IMR-90 (cell line): ENCODE measurements at places on chromosomes 3 and 15.

DNA sequence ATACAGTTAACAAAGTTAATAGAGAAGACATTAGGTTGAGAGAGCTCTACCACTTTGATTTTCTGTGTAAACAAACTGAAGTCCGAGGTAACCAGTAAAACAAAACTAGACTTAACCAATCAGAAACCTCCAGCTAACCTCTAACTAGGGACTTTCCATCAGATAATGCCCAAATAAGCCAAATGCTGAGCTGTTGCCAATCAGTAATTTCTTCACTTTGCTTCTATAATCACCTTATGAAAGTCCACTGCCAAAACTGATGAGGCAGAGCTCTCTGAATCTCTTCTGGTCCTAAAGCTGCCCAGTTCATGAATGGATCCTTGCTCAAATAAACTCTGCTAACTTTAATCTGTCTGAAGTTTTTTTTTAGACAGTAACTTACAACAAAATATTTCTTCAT, 448.0 kb upstream of the NECTIN3 start:
- no peaks in the 10 kb centered on the region for H3K36me3 ChIP-seq
- DNase-seq, result no peak
- H3K4me3 ChIP-seq, result no peak overlapping the region
- H3K27me3 ChIP-seq, result no peaks in the 10 kb centered on the region

DNA sequence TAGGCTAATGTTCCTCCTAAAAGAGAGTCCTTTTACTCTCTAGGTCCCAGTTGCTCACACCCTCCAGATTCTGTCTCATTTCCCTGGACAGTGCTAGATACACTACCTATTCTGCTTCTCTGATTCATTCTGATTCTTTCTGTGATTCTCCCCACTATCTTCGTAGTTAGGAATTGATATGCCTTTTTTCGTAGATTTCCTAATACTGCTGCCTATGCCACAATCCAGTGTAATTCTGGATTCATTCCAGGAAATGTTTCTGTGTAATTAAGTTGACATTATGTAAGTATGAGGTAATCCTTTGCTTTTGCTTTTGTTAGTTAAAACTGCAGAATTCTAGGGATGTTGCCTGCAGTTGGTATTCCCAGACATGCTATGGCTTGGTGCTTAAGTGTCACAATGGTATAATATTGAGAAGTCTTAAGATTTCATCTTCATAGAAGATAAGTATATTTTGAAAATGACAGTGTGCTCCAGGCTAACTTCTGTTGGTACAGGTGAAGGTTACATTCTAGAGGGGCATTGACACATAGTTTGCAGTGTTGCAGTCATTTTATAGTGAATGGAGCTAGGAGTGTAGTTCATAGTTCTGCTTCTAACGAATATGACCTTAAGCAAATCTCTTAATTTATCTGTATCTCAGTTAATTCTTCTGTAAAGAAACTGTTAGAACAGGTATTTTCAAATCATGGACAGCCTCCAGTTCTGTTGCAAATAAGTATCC, 54.3 kb downstream of the RIOX2 start:
- peaks cover 5% of the 10 kb centered on the region; the same call in 1 of the 2 replicates for H3K36me3 ChIP-seq
- H3K4me1 ChIP-seq, result no peaks in the 10 kb centered on the region
- H3K27me3 ChIP-seq, result no peaks in the 10 kb centered on the region
- no peak overlapping the region for H3K4me3 ChIP-seq
- H3K27ac ChIP-seq, result no peak overlapping the region
- peak; percentile 69 for DNase-seq

DNA sequence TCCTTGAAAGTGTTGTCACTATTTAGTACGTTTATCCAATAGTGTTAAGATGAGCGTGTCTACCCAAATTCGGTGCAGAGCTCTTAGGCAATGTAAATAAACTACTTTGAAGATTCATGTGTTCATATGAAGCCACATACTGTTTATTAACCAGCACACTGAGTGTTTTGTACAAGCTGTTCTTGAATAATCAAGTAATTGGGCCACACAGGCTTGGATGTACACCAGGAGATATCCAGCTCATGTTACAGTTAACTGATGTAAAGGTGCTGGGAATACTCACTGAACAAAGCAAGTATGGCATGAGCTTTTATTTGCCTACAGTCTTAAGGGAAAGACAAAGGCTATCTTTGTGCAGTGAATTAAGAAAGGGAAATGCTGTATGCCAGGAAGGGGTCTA, 632 bp upstream of the DHX36 start:
- no peak for DNase-seq
- no peaks in the 10 kb centered on the region for H3K36me3 ChIP-seq
- no peaks in the 10 kb centered on the region for H3K4me1 ChIP-seq
- H3K27me3 ChIP-seq, result no peaks in the 10 kb centered on the region
- H3K4me3 ChIP-seq, result no peak overlapping the region

- H3K27ac ChIP-seq, result no peak overlapping the region
- peaks cover 17% of the 10 kb centered on the region for H3K27me3 ChIP-seq
- DNase-seq, result no peak
- no peaks in the 10 kb centered on the region for H3K36me3 ChIP-seq
- H3K4me3 ChIP-seq, result no peak overlapping the region
- no peaks in the 10 kb centered on the region for H3K4me1 ChIP-seq
Measured at GRCh38 chr15:66001717-66002426, 132.6 kb downstream of the RAB11A start.

DNA sequence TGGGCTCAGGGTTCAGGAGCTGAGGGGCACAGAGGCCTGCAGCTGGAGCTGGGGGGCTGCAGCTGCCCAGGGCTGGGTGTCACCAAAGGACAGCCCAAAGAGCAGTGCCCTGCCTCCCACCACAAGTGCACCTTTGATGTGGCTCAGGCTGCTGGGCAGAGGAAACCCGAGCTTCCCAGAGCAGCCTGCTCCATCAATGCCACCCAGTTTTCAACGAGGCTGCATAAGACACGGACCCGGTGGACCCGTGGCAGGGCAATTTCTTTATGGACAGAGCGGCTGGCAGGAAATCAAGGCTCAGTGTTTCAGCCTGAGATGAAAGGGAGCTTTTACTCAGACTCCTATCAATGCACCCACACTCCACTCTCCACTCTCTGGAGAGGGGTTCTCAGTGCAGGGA, 18.7 kb downstream of the SEMA5B start:
- no peak overlapping the region for H3K4me3 ChIP-seq
- no peak overlapping the region for H3K27ac ChIP-seq
- H3K36me3 ChIP-seq, result no peaks in the 10 kb centered on the region
- no peaks in the 10 kb centered on the region for H3K4me1 ChIP-seq
- peaks cover 81% of the 10 kb centered on the region for H3K27me3 ChIP-seq
- DNase-seq, result no peak

DNA sequence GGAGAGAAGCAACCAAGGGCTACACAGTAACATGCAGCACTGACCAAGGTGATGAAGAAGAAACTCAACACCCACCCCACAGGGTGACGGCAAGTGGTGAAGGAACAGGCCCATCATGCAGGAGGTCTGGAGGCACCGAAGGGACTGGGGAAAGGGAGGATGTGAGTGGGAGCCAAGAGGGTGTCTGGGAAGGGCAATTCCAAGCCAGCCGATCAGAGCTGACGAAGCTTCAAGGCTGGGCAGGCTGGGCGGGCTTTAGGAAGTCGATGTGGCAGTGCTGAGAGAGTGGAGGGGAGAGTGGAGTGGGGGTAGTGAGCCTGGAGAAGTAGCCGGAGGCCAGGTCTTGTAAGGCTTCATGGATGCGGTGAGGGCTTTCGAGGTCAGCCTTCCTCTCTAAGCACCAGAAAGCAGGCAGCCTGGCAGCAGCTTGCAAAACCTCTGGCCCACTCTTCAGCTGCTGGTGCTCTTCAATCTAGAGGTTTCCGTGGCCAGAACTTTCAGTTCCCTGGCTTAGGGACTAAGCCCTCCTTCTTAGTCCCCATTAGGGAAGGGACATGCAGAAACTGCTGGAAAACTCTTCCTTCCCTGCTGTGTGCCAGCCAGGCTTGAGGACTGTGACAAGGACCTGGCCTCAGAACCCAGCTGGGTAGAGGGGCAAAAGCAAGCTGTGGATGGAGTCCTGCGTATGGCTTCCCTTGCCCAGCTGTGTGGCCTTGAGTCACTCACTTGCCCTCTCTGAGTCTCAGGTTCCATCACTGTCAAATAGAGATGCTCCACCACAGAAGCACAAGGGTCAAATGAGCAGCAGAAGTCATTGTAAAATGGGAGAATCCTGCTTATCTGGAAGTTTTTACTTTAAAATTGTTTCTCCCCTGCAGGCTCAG, 72.1 kb downstream of the TLE3 start:
- H3K4me1 ChIP-seq, result peaks cover 4% of the 10 kb centered on the region; the same call in 1 of the 2 replicates
- no peak overlapping the region for H3K4me3 ChIP-seq
- H3K36me3 ChIP-seq, result no peaks in the 10 kb centered on the region
- no peak overlapping the region for H3K27ac ChIP-seq
- no peak for DNase-seq
